ENCODE measurements at places on chromosomes 3 and 15. TPM values are rescaled to one million over a fixed set of nuclear protein-coding genes. Genes with fewer than 3 reads are reported as not detected.

DNA sequence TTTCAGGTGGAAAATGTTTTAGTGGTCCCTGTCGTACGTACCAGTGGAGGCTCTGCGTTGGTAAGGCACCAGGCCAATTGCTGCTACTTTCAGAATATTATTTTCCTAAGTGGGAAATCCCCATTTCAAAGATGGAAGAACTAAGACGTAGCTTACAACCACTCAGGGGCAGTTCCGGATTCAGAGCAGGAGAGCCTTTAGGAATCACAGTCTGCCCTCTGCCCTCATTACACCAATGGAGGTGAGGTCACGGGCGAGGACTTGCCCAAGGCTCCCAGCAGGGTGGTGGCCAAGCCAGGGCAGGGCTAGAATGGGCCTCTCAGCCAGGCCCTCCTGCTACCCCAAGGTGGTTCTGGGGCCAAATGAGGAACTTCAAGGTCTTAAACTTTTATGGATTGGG is 72.6 kb downstream of the RASGRF1 start:
- no peak for DNase-seq

ZNF502 gene
- total RNA-seq, result 3.9 TPM

IL17RD gene
- 1.7 TPM for total RNA-seq

LRRC31 gene
- not detected for total RNA-seq

CAMP gene
- total RNA-seq, result 0.27 TPM
